Stimulated activated CD8-positive, alpha-beta memory T cell treated with anti-CD3 and anti-CD28 coated beads, Interleukin-4, amount 100 ng/mL, for 1 hour (primary cell): ENCODE measurements at places on chromosomes 2 and 18.

GRCh38 chr18:12882453-12883371 lies 1.3 kb downstream of the PTPN2 start:
- DNase-seq = no peak

GRCh38 chr18:48804856-48805610 lies 145.7 kb downstream of the SMAD7 start:
- no peak for DNase-seq

- DNase-seq = no peak
Measured at GRCh38 chr2:142445551-142446072, 314.8 kb upstream of the LRP1B start.

DNA sequence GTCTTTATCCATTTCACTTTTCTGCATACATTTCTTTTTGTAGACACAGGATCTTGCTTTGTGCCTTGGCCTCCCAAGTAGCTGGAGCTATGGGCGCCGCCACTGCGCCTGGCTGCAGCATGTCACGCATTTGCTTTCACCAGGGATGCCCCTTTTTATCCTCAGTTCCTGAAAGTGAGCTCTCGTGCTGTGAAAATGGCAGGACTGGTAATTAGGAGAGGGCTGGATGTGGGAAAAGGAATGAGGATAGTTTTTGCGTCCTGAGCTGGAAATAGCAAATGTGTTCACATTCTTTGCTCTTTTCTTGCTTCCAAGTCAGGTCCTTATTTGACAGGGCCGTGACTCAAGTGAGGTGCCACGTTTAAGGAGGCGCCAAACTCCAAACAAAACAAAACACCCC lies 104.6 kb downstream of the LDLRAD4 start:
- no peak for DNase-seq

GRCh38 chr2:176128982-176129796 lies at the start of gene HOXD8:
HOXD8 (plus strand) TSS chr2:176129705; CDS start chr2:176130367, 662 bp downstream.
- no peak for DNase-seq

GRCh38 chr18:36493349-36494159 lies 196.0 kb downstream of the FHOD3 start:
- no peak for DNase-seq

DNA sequence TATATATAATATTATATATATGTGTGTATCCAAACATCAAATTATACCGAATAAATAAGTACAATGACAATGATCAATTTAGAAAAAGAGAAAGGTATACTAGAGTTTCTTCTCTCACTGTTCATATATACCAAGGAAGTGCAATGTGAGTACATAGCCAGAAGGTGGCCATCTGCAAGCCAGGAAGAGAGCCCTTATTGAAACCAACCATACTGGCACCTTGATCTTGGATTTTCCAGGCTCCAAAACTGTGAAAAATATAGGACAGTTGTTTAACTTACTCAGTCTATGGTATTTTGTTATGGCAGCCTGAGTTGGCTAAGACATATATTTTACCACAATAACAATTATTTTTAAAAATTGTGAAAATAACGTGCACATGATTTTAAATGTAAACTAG lies 1490.2 kb upstream of the SLC39A10 start:
- no peak for DNase-seq

DNA sequence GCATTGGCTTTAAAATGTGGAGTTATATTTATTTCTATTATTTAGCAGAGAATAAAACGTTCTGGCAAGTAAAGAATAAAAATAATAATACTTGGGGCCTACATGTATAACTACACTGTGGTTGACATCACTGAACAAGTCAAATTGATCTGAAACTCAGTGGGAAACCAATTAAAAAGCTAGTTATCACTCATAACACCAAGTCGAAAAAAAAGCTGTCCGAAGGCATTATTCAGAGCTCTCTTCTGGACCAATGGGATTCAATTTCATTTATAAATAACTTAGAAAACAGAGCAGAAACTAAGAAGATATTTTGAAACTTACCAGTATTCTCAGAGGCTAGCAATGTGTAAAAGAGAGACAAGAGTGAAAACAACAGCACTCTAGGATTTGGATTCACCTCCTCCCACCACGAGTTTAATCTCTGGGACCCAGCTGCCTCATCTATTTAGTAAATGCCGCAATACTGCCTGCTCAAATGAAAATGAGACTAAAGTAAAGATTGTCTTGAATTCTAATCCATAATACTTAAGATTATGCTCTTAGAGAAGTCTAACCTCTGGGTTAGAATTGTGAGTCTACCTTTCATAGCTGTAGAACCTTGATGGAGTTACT lies 128.4 kb downstream of the NBAS start:
- DNase-seq = no peak

DNA sequence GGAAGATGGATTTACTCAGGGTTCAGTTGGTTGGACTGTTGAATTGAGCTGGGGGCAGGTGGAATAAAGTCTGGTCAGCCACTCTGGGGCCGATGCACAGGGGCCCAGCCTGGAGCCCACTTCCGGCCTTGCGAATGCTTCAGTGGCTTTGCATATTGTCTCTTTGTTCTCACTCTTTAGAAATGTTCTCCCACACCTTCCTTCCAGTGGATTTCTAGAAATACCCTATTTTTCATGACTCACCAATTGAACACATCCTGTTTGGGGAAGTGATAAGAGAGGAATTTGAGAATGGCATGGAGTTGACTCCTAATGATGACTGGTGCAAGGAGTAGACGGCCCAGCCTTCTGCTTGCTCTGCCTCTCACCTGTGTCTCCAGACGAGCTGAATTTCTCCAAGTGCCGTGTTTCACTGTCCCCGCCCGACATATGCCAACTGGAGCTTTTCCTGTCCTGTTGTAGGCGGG lies 28.1 kb downstream of the ASAP2 start:
- DNase-seq = no peak

- DNase-seq = no peak
Measured at GRCh38 chr2:42854207-42854818, 61.9 kb upstream of the HAAO start.

GRCh38 chr2:129849559-129850160 lies 129.8 kb upstream of the RAB6C start:
- DNase-seq = no peak

- no peak for DNase-seq
Measured at GRCh38 chr2:176002688-176003210, 682 bp upstream of the LNPK start.

DNA sequence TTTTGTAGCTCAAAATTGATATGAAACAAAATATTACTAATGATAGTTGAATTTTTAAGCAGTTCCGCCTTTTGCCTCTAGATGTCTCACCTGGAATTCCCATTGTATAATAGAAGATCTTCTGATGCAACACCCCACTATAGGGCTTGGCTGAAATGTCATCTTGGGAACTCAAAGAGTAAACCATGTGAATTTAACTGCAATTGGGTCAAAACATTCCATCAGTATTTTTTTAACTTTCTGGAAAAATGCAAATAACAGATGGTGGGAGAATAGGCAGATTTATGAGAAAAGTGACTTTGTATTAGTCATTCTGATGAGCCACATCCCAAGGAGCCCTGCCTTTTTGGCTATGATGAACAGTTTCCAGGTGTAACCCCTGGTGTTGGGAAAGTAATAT lies 489.9 kb downstream of the NYAP2 start:
- DNase-seq = no peak

DNA sequence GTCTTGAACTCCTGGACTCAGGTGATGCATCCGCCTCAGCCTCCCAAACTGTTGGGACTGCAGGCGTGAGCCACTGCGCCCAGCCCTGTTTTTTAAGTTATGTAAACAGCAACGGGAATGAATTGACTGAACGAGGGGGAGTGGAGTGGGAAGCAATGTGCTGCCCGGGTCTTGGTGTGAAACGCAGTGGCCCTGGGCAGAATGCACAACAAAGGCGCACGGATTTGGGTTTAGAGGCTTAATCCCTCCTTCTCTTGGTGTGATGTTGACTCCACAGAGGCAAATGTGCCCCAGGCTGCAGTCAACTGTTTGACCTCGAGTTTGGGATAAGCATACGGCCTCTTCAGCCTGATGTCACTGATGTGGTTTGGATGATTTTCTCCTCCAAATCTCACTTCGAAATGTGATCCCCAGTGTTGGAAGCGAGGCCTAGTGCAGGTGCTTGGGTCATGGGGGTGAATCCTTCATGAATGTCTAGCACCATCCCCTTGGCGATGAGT lies 97.4 kb downstream of the AGAP1 start:
- DNase-seq = no peak

- no peak for DNase-seq
Measured at GRCh38 chr2:68706637-68707036, 28.0 kb upstream of the ARHGAP25 start.
